H9 (cell line): ENCODE measurements at places on chromosomes 6 and 20. TPM values are rescaled to one million over a fixed set of nuclear protein-coding genes. Genes with fewer than 3 reads are reported as not detected.

- H3K27me3 ChIP-seq, result no peaks in the 10 kb centered on the region
- no peak overlapping the region for H3K4me3 ChIP-seq
- H3K4me1 ChIP-seq, result no peaks in the 10 kb centered on the region; the same call in 1 of the 2 replicates
- no peak overlapping the region for H3K27ac ChIP-seq
- no peaks in the 10 kb centered on the region for H3K36me3 ChIP-seq
These were observed 21.6 kb downstream of the CNKSR3 start for GRCh38 chr6:154488802-154489437.

The ABHD16B gene
- total RNA-seq, result not detected in 2 replicates

GRCh38 chr6:15312500-15312899 is 66.6 kb downstream of the JARID2 start:
- H3K27me3 ChIP-seq, result no peaks in the 10 kb centered on the region
- no peak for DNase-seq

GRCh38 chr20:64161356-64162238 is 2.7 kb upstream of the MYT1 start:
- peaks cover 4% of the 10 kb centered on the region; the same call in 1 of the 2 replicates for H3K4me1 ChIP-seq
- peak; percentile 87 for DNase-seq
- H3K36me3 ChIP-seq, result no peaks in the 10 kb centered on the region
- no peaks in the 10 kb centered on the region; the same call in 1 of the 2 replicates for H3K27me3 ChIP-seq
- no peak overlapping the region for H3K27ac ChIP-seq
- peak overlapping the region; percentile 70 for H3K4me3 ChIP-seq

The VAPB gene
- total RNA-seq, result 64.7 and 65.1 TPM in 2 replicates

GRCh38 chr6:150600010-150600300 is 270 bp downstream of the PLEKHG1 start:
- peaks cover 25% of the 10 kb centered on the region; the same call in 1 of the 2 replicates for H3K27me3 ChIP-seq
- H3K4me1 ChIP-seq, result no peaks in the 10 kb centered on the region
- H3K4me3 ChIP-seq, result no peak overlapping the region
- no peak for DNase-seq
- no peaks in the 10 kb centered on the region for H3K36me3 ChIP-seq

The LBP gene
- 0.35 and 0.52 TPM in 2 replicates for total RNA-seq

The SLC17A2 gene
- not detected in 2 replicates for total RNA-seq

The SLC52A3 gene
- 3.2 and 3.3 TPM in 2 replicates for total RNA-seq

- peaks cover 38% of the 10 kb centered on the region; the same call in 1 of the 2 replicates for H3K27me3 ChIP-seq
- peak; percentile 67 for DNase-seq
- peaks cover 3% of the 10 kb centered on the region; the same call in 1 of the 2 replicates for H3K4me1 ChIP-seq
- H3K36me3 ChIP-seq, result no peaks in the 10 kb centered on the region
- peak overlapping the region; percentile 69 for H3K4me3 ChIP-seq
These were observed 20.0 kb upstream of the NFATC2 start for GRCh38 chr20:51562332-51563173.
